Germinal center (tissue), 1 donor: ENCODE measurements at places on chromosomes 12 and 14.

- no peak for DNase-seq
Measured at GRCh38 chr12:18306311-18306710, 45.0 kb downstream of the PIK3C2G start.

DNA sequence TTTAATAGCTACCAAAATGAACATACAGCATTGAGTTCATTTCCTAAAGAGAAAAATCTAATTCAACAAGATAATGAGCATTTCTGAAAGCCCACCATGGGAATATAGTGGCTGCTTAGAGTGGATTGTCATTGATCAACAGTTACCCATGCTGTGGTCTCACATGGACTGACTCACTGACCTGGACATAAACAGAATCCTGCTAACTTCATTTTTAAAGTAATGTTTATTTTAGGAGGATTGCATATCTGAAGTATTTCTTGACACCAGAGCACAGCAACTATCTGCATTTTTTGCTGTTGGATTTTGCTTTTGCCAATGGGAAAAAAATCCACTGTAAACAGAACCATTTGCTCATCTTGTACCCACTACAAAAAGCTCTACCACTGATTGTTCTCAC is 71.7 kb downstream of the KCNC2 start:
- no peak for DNase-seq

GRCh38 chr14:101554991-101555668 is 6.2 kb upstream of the DIO3 start:
- DNase-seq = no peak

- DNase-seq = no peak
Measured at GRCh38 chr12:84038242-84038641, 874.4 kb downstream of the SLC6A15 start.

DNA sequence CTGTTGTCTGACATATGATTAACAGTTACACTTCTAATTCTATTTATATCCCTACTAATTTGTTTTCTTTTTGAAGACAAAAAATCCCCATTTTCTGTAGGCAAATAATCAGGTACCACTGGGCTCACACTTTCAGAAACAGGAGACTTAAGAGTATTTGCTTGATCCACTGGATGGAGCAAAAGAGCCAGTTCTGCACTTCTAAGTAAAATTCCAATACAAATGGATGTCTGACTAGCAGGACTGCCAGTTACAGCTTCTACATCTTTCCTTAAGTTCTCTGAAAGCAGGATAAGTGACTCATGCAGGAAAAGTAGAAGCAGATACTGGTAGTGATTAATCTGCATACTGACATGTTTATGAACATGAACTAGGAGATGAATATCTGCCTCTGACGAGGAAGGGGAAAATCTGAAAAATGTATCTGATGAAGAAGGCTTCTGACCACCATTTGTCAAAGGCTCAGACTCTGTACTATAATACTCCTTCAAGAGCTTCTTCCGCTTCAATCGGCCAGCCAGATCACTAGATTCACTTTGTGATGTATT is 73.8 kb upstream of the ANKS1B start:
- DNase-seq = no peak

DNA sequence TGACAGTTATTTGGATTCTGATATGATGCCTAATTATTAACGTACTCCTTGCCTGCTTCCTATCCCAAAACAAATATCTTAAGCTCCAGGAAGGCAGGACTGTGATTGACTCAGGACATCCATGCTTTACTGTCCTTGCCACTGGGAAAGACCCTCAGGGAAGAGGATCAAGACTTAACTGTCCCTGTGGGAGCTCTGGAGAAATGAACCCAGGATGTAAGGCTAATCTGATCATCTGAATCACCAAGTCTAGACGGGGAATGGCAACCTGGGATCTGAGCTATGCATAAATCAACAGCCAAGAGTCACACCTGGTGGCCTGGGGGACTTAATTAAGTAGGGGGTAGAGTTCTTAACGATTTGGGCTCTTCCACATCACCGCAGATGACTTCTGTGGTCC is 153.2 kb upstream of the BCL2L14 start:
- no peak for DNase-seq

- no peak for DNase-seq
Measured at GRCh38 chr12:42585841-42586216, 3.7 kb downstream of the PRICKLE1 start.

- no peak for DNase-seq
Measured at GRCh38 chr12:128449146-128449894, 182.3 kb downstream of the TMEM132C start.

GRCh38 chr12:72793796-72794195 is 521.6 kb downstream of the TRHDE start:
- no peak for DNase-seq

DNA sequence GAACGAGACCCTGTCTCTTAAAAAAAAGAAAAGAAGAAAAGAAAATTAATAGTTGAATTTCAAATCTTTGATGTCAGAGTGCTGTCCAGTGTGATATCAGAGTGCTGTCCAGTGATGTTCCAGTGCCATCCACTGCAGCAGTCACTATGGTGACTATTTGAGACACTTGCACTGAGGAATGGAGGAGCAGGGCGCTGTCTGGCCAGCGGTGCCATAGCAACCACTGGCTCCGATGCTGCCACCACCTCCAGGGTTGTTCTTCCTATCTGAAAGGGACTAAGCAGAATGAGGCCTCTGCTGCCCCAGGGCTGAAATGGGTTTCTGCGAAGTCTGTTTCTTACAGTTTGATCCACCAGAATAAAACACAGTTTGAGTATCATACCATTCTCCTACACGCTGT is 272.9 kb downstream of the NUAK1 start:
- no peak for DNase-seq

- no peak for DNase-seq
Measured at GRCh38 chr12:73277971-73278370, 1005.8 kb downstream of the TRHDE start.

DNA sequence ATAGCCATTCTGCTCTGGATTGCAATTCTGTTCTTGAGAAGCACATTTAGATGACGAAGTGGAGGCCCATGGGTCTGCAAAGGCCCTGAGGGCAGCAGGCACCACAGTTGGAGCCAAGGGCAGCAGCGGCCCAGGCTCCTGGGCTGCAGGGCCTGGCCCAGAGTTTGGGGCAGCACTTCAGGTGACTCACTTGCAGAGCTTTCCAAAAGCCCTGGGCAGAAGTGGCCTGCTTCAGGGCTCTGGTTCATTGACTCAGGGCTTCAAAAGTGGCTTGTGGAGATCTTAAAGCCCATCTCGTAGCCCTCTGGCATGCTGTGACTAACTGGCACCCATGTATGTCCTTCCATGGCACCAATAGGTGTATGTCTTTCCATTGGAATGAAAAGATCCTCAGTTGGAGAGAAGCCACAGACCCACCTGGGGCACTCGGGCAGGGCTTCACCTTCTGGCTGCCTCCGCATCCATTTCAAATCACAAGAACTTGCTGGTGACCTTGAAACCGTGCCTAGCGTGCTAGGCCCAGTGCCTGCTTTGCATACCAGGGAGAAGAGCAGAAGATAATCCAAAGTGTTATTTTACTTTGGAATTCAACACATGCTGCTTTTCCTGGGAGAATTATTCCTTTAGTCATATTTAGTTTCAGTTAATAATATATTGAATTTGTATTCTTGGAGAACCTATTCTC is 106.7 kb downstream of the PRMT8 start:
- DNase-seq = no peak

DNA sequence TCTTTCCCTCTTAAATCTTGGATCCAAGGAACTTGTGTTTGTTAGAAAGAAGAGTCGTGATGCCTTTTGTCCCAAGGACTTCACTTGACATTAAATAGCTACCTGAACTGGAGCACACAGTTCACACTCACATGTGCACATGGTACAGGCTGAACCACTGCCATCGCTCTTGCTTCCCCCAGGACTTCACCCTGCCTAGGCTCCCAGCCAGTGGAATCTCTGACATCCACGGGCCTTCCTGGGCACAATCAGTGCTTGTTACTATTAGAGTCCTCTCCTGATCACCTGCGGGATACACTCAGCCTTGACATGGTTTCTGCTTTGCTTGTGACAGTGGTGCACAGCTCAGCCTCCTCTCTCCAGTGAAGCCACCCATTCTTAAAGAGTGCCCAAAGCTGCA is 49.1 kb upstream of the KCNA5 start:
- no peak for DNase-seq

DNA sequence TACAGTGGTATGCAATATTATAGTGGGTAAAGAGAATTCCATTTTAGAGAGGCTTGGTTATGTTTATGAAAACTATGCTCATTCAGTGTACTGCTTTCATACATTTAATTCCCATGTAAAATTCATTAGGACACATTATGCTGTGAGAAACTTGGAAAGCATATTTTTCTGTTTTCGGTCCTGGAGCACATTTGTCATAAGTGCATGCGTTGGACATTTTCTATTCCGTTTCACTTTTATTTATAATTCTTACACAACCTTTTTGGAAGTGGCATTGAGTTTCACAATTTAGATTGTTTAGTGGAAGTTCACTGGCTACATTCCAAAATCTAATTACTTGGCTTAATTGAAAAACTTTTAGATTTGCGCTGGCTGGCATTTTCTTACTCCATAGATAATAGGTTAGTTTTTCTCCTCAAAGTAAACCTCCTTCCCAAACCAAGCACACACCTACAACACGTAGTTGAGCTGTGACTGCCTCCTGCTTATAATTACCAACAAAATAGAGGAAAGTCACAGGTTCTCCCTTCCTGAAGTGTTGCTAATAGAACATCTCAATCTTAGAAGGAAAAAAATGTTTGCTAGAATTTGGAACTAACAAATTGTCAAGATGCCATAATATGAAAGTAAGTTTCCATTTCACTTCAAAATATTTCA is 938.5 kb downstream of the TRHDE start:
- no peak for DNase-seq

DNA sequence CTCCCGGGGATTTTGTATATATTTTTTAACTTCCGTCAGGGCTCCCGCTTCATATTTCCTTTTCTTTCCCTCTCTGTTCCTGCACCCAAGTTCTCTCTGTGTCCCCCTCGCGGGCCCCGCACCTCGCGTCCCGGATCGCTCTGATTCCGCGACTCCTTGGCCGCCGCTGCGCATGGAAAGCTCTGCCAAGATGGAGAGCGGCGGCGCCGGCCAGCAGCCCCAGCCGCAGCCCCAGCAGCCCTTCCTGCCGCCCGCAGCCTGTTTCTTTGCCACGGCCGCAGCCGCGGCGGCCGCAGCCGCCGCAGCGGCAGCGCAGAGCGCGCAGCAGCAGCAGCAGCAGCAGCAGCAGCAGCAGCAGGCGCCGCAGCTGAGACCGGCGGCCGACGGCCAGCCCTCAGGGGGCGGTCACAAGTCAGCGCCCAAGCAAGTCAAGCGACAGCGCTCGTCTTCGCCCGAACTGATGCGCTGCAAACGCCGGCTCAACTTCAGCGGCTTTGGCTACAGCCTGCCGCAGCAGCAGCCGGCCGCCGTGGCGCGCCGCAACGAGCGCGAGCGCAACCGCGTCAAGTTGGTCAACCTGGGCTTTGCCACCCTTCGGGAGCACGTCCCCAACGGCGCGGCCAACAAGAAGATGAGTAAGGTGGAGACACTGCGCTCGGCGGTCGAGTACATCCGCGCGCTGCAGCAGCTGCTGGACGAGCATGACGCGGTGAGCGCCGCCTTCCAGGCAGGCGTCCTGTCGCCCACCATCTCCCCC is 777 bp downstream of the ASCL1 start:
- DNase-seq = no peak

DNA sequence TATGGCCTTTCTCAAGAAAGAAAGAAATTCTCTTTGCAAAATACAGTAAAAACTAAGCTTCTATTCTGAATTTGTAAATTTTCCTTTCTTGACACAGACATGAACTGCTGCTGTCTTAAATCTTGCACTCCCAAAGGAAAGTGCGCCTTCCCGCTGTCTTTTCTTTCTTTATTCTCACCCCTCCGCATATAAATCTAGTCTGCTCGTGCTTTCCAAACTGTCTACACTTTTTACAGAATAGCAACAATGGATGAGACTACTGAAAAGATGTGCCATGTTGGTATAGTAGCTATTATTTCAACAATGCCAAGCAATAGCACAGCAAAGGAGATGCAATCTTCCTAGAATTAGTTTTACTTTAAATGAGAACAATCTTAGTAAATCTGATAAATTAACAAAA is 328.8 kb upstream of the PDE3A start:
- DNase-seq = no peak

DNA sequence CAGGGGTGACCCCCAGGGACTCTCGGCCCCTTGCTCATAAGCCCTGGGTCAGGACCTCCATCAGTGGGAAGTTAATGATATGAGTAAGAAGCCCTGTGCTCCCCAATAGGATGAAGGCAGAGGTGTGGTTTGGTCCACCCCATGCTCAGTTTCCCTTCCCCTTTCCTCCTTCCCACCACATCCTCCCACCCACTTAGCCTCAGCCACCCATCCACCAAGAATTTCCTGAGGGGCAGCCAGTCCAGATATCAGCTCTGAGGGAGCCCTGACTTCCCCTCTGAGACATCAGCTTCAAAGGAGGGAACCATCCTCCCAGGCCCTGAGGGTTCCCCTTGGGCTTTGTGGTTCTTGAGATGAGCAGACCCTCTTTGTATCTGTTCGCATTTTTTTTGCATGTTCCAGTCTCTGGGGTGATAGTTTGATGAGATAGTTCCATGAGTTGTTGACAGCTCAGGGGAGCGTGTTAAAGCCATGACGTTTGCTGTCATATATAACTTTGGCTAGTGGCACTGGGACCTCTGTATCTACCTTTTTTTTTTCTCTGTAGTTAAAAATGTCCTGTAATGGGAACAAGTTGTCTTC is 71.2 kb downstream of the LGMN start:
- peak; percentile 87 for DNase-seq

DNA sequence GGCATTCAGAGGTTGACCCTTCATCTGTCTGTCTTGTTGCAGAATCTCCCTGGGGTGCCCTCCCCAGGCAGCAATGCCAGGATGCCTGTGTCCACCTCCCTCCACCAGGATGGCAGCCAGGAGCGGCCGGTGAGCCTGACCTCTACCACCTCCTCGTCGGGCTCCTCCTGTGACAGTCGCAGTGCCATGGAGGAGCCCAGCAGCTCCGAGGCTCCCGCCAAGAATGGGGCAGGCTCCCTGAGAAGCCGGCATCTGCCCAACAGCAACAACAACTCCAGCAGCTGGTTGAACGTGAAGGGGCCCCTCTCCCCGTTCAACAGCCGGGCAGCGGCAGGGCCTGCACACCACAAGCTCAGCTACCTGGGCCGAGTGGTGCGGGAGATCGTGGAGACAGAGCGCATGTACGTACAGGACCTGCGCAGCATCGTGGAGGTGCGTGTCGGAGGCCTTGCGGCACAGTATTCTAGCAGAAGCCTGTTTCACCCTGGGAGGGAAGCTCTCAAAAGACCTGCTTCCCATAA is 23.4 kb downstream of the PLEKHG3 start:
- DNase-seq = no peak

GRCh38 chr14:71703477-71703876 is 228.8 kb upstream of the RGS6 start:
- DNase-seq = no peak

DNA sequence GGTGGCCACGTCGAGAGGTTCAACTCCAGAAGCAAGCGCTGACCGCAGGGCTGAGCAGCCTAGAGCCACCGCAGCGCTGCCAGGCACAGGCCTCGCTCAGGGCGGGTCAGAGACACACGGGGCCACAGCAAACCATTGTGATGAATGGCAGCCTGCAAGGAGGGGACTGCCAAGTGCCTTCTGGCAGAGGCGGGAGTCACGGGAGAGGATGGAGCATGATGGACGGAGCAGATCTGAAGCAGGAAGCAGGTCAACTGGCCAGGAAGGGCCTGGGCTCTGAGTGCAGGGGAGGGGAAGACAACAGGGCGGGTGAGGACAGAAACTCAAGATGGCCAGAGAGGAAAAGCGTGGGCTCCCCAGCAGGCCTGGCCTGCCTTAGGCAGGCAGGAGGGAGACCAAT is 49.8 kb downstream of the CDC42BPB start:
- no peak for DNase-seq
